NCI-H1694 (cell line): ENCODE measurements at places on chromosomes 3 and 15.

DNA sequence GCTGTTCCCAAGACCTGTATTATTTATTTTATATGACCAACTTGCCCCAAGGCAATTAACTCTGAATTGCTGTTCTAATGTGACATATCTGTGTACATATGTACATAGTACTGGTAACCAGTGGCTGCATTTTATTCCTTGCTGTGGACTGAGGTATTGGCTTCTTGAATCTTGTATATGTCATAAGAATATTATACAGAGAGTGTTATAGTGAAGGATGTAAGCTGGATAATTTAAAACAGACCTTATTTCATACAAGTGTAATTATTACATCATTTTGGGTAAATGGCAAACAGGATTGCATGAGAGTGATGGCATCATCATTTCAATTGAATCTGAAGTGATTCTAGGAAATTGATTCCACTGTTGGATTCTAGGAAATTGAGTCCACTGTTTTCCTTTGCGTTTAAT, 32.9 kb downstream of the B3GALNT1 start:
- DNase-seq: no peak

- no peak for DNase-seq
Measured at GRCh38 chr3:135051409-135051973, 256.4 kb downstream of the EPHB1 start.

- DNase-seq: no peak
Measured at GRCh38 chr3:113242096-113242581, 30.8 kb downstream of the BOC start.

DNA sequence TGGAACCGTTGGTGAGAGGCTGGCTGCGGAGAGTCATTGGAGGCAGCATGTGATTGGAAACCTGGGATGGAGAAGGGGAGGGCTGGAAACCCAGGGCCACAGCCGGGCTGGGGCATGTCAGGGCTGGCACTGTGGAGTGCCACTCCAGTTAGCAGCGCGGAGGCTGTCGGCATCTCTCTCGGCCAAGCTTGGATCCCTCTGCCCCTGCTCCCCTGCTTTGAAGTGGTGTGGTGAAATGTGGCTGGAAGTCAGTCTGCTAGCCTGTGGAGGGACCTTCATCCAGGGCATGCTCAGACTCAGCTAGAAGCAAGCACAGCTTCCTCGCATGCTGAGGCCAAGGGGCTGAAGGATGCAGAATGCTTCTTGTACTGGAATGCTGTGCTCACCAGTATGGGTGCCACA, 13.5 kb downstream of the SLCO3A1 start:
- peak; percentile 71 for DNase-seq

DNA sequence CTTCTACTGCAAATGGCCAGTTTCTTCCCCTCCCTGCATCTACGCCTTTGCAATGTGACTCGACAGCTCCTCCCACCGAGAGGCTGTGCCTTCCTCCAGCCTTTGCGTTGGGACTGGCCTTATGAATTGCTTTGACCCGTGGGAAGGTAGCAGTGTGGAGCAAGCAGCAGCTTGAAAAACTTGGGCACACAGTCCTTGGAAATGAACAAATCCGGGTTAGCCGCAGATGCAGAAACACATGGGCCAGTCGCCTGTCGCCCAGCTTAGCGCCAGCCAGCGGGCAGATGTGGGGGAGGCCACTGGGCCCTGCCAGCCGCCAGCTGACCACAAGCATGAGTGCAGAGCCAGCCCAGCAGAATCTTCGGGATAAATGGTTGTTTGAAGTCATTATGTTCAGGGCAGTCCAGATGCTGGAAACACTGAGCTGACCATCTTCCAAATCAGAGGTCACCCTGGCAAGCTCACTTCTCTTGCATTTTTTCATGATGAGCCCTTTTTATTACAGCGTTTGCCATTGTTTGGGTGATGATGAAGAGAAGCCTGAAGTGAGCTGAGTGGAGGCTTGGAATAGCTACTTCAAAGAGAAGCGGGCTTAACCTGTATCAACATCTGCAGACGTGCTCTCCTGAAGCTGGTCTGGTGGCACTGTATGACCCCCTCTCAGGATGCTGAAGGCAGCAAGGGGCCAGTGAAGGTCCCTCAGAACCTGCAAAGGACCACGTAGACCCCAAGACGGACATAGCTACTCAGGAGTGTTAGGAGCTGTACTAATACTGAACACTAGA, 9.8 kb downstream of the SELENOS start:
- no peak for DNase-seq

- DNase-seq: no peak
Measured at GRCh38 chr3:188798556-188799145, 373.1 kb upstream of the TPRG1 start.

DNA sequence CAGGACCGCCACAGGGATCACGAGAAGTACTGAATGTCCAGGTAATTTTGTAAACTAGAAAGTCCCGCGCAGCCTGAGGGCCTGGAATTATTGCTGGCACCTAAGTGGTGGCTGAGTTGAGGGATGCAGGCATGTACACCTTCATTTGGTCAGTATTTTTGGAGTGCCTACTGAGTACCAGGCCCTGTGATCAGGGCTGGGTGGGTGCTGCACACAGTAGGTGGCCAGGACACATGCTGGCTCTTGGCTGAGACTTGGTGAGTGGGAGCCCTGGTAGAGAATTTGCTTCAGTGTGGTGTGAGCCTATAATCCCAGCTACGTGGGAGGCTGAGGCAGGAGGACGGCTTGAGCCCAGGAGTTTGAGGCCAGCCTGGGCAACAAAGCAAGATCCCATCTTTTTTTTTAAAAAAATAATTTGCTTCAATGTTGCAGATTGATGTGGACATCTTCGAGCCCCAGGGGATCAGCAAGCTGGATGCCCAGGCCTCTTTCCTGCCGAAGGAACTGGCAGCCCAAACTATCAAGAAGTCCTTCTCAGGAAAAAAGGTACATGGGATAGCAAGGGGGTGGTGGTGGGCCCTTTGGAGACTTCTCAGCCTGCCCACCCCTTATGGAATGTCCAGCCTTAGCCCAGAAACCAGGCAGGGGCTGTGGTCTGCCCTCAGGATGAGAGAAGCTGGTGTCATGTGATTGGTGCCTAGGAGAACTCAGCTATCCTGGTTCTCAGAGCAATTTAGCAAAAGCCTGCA, 2.6 kb downstream of the ITIH1 start:
- DNase-seq: no peak

DNA sequence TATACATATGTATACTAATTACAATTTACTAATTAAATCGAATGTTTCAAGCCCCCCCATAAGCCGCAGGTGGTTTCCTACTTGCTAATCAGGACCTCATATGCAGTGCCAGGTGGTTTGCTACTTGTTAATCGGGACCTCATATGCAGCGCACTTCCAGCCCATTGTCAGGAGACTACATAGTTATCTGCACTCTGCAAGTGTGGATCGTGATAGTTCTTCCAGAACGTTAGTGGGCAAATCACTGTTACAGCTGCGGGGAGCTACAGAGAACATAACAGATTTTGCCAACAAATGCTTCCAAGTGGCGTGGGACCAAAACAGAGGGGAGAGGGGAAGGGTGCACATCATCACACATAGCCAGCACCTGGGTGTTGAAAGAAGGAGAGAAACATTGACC, 558.4 kb downstream of the GABRG3 start:
- DNase-seq: no peak

- DNase-seq: no peak
Measured at GRCh38 chr15:45641999-45642932, 7.4 kb downstream of the SQOR start.

DNA sequence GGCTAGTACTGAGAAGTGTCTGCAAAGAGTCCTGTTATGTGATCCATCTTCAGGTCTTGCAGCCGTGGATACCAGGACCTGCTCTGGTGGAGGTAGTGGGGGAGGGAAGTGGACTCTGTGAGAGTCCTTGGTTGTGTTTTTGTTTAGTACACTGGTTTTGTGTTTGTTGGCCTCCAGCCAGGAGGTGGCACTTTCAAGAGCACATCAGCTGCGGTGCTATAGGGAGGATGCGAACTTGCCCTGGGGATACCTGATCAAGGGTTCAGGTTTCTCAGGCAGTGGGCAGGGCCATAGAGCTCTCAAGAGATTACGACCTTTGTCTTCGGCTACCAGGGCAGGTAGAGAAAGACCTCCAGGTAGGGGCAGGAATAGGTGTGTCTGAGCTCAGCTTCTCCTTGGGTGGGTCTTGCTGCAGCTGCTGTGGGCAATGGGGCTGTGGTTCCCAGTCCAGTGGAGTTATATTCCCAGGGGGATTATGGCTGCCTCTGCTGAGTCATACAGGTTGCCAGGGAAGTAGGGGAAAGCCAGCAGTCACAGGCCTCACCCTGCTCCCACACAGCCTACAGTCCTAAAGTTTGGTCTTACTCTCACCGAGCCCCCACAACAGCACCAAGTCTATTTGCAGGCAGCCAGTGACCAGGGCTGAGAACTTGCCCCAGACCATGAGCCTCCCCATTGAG, 132.8 kb upstream of the NPHP3 start:
- no peak for DNase-seq

GRCh38 chr3:139231555-139232281, 112.1 kb upstream of the MRPS22 start:
- DNase-seq: no peak

DNA sequence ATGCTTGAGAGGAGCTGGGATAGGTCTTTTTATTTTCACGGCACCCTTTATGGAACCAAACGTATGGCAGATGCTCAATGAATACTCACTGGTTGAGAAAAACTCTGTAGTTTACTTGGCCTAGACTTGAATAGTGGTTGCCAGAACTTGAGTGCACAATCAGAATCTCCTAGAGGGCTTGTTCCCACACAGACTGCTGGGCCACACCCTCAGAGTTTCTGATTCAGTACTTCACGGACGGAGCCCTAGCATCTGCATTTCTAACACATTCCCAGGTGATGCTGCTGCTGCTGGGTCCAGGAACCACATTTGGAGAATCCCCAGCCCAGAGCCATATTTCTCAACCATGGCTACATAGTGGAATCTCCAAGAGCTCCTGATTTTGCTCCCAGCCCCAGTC, 24.6 kb downstream of the CA12 start:
- no peak for DNase-seq

GRCh38 chr3:12910356-12911099, 69.2 kb upstream of the RPL32 start:
- no peak for DNase-seq

DNA sequence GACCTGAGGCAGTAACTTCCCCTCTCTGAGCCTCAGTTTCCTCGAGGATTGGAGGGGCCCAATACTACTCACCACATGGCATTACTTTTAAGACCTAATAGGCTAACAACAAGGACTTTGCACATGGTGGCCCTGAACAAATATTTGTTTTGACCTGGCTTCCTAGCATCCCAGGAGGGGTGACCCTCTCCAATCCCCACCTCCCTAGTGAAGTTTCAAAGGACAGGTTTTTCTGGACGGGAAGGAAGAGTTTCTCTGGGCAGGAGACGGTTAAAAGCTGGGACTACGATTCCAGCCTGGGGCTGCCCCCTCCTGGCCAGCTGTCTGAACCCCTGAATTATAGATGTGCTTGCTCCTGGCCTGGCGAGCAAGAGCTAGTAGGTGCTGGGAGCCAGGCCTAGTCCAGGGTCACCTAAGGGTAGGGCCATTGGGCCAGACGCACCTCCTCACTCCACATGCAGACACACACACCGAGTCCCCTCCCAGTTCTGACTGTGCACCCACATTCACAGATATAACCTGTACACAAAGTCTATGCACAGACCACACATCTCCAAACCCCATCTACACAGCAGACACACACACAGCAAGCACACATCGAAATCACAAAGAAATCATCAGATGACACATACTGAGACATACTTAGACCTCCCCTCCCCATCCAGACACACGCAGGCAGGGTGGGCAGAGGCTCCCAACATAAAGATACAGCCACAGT, 2.7 kb upstream of the ISL2 start:
- no peak for DNase-seq

DNA sequence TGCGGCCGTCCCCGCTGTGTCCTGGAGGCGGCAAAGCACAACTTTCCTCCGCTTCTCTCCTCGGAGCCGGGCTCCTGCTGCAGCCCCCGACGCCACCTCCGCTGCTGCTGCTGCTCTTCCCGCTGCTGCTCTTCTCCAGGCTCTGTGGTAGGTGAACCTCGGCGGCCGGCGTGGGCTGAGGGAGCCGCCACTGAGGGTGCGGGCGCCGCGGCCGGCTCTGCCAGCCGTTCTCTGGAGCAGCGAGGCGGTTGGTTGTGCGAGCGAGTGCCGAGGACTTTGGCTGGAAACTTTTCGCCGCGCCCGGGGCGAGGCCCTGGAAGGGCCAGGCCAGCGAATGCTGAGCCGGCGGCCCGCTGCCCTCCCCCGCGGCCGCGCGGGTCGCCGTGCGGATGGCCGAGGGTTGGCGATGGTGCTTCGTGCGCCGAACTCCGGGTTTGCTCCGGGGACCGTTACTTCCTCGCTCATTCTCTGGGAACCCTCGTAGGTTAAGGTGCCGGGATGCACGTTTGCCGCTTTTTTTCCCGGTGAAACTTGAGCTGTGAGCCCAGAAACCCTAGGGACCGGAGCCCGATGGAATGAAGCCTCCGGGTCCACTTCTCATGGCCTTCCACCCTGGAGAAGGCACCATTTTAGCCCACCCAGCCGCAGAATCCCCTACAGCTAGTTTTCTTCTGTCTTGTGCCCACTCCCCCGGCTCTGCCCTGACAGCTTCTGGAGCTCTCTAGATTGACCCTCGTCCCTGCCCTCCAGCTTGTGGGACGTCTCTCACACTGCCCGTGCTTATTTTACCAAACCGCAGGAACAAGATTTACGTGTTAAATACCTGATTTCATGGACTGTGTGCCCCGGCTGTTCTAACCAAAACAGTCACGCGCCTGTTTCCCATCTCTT, 660 bp downstream of the NECTIN3 start:
- DNase-seq: no peak

DNA sequence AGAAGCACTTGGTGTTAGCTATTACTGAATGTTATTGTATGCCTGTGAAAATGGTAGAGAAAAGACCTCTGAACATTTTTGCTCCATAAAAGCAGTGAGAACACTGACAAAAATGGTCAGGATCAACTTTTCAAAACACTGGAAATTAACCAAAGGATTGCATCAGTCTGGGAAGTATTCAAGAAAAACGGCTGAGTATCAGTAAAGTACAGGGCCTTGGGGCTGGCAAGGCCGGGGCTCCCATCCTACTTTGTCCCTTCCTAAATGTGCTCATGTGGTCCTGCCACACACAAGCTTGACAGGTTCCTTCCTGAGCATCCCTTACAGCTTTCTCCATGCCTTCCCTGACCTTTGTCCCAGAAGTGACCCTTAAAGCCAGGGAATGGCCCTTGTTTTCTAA, 84.0 kb downstream of the CFAP20DC start:
- no peak for DNase-seq

- no peak for DNase-seq
Measured at GRCh38 chr3:99934975-99935797, 117.5 kb downstream of the CMSS1 start.
